ENCODE measurements at places on chromosomes 7 and 10. TPM values are rescaled to one million over a fixed set of nuclear protein-coding genes. Genes with fewer than 3 reads are reported as not detected.

- no peak for DNase-seq
Measured at GRCh38 chr10:104559935-104560334, 81.2 kb upstream of the SORCS3 start.

GRCh38 chr10:132143162-132143561, 43.6 kb upstream of the DPYSL4 start:
- DNase-seq: no peak

The FXYD4 gene
- polyA plus RNA-seq: not detected

GRCh38 chr7:101632641-101633040, 3.5 kb upstream of the MYL10 start:
- DNase-seq: no peak

The ABCB4 gene
- 0.93 TPM for polyA plus RNA-seq

The CRHR2 gene
- polyA plus RNA-seq: 0.23 TPM

GRCh38 chr7:102439963-102440795, 6.8 kb downstream of the ORAI2 start:
- no peak for DNase-seq

- DNase-seq: no peak
Measured at GRCh38 chr7:114273218-114273617, 141.4 kb upstream of the FOXP2 start.

The PI4K2A gene
- polyA plus RNA-seq: 16.6 TPM

DNA sequence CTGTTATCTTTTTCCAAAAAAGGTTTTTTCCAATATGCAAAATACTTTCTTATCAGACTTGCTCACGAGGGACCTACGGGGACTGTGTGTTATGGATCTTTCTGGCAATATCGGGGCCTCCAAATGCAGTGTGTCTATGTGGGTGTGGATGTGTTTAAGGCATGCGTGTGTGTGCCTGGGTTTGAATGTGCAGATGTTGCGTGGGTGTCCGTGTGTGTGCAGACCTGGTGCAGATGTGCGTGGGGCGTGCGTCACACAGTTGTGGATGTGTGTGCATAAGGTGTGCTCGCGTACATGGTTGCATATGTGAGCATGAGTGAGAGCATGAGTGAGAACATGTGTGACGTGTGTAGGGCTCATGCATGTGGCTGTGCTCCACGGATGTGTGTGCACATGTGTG, 19.7 kb downstream of the NKX6-2 start:
- no peak for DNase-seq

GRCh38 chr7:31308652-31309051, 31.9 kb downstream of the NEUROD6 start:
- DNase-seq: no peak

DNA sequence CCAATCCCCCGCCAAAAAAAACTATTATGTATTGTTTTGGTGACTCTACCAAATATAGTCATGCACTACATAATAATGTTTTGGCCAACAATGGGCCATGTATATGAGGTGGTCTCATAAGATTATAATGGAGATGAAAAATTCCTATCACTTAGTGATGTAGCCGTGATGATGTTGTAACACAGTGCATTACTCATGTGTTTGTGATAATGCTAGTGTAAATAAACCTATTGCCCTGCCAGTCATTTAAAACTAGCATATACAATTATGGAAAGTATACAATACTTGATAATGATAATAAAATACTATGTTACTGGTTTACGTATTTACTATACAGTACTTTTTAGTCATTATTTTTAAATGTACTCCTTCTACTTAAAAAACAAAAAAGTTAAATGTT, 101.5 kb downstream of the SLC25A40 start:
- no peak for DNase-seq

DNA sequence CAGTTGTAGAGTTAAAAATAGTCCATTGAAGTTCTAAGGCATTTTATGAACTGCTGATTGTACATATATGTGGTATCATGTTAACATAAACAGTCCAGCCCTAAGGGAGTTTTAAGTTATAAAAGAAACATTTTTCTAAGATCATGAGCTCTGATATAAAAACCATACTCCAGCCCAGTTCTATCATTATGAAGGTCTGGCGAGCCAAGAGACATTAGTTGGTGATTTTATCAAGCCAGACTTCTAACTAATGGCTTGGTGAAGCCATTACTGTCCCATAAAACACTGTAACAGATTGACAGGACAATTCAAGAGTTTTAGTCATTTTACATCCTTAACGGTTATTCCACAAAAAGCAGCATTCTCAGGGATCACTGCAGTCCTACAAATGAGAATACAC, 221.6 kb downstream of the RNLS start:
- no peak for DNase-seq

The SFMBT2 gene
- polyA plus RNA-seq: 4.1 TPM

The CALN1 gene
- polyA plus RNA-seq: 0.10 TPM

GRCh38 chr10:88200312-88201032, 337.0 kb downstream of the PTEN start:
- DNase-seq: no peak

- no peak for DNase-seq
Measured at GRCh38 chr10:11170574-11170973, 152.9 kb downstream of the CELF2 start.

The GCK gene
- polyA plus RNA-seq: 2.5 TPM

The FAM20C gene
- 21.2 TPM for polyA plus RNA-seq

The HOXA4 gene
- 33.7 TPM for polyA plus RNA-seq

GRCh38 chr7:18225067-18225466, 197.4 kb upstream of the PRPS1L1 start:
- no peak for DNase-seq

Measured in left lung (tissue), 14 donors.